ENCODE measurements at places on chromosomes 1 and 21.
A peak's percentile ranks its signal among the peaks of the same experiment; 100 is the strongest.

DNA sequence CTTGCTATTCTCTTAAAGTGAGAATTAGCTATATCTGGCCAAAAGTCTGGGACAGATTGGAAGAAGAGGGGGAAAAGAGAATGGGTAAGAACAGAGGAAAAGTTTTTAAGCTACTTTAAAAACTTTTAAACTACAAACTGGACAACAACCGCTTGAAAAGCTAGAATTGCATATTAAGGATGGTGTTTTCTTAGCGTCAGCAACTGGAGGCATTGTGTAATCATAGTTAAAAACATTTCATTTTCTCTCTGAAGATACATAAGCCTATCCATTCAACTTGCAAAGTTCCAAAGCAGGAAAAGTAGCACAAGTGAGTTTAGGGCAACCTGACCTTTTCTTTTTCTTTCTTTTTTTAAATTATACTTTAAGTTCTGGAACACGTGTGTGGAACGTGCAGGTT, 10.9 kb downstream of the PBX1 start:
- no peak for DNase-seq

DNA sequence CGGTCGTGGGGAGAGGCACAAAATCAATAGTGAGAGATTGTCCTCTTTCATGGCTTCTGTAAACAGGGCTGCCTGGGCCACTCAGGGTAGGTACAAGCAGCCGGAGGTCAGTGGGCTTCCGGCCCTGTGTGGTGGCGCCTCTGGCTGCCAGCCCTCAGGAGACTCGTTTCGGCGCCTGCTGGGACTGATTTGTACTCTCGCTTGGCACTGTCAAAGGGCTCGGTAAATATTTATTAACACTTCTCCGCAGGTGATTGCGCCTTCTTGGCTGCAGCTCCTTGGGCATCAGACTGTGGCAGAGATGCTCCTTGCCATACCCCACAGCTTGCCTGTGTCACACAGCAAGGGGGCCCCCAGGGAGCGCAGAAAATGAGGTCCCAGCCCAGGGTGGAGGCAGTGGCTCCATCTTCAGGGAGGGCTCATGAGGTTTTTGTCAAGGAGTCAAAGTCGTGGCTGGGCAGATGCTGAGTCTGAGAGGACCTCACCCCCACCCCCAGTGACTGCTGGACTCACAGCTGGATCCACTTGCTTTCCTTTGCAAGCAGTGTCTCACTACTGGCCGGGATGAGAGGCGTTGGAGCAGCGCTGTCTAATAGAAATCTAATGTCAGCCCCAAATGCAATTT, 262.5 kb downstream of the GRIK3 start:
- no peak for DNase-seq

DNA sequence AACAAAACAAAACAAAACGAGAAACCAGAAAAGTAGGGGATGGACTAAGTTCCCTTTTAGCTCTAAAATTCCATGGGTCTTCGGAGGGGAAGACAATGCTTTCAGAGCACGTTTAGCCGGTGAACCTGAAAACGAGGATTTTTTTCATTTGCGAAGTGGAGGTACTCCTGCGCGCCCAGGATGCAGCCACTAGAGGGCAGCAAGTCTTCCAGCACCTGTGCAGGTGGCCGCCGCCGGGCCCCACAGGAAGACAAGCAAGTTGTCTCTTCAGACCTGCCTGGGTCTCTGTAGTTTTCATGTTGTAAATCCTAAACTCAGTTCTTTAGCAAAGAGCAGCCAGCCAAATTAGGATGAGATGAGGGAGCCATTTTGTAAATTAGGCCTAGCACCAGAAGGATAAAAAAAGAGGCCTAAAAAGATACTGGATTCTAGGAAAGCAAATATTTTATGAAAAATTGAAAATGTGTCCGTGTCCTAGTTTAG, 17.7 kb upstream of the SNX27 start:
- peak; percentile 50 for DNase-seq

DNA sequence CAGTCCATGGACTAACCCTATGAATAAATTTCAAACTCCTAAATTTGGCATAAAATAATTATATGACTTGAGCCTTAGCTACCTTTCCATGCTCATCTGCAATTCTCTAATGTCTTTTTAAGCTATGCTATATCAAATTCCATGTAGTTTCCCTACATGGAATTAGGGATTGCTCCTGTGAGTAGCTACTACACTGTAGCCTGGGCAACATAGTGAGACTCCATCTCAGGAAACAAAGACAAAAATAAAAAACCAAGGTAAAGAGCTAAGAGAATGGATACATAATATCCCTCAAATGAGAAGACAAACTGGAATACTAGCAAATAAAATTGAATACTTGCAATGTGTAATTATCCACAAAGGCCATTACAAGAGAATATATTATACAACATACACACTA, 37.5 kb downstream of the ATP1B1 start:
- DNase-seq = no peak

GRCh38 chr1:11935057-11935412, 518 bp downstream of the PLOD1 start:
- DNase-seq = no peak

- DNase-seq = no peak
Observed at GRCh38 chr1:64884261-64885040, 81.9 kb downstream of the JAK1 start.

- DNase-seq = peak; percentile 52
Observed at GRCh38 chr1:214542275-214543199, 8.9 kb downstream of the PTPN14 start.

- DNase-seq = no peak
Observed at GRCh38 chr1:62879962-62880361, 96.0 kb downstream of the ATG4C start.

DNA sequence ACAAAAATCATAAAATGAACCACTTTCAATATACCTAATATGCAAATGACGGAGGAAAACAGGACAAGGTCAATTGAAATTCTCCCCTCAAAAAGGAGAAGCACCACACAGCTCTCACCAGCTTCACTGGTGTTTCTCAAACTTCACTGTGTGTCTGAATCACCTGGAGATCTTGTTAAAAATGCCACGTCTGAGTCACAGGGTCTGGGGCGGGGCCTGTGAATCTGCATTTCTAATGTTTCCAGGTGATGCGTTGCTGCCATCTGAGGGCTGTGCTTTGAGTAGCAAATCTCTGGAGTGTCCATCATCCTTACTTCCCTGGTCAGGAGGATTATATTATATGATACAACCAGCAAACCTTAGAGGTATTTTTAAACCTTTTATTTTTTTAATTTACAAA, 9.0 kb downstream of the CLDN19 start:
- DNase-seq = no peak

DNA sequence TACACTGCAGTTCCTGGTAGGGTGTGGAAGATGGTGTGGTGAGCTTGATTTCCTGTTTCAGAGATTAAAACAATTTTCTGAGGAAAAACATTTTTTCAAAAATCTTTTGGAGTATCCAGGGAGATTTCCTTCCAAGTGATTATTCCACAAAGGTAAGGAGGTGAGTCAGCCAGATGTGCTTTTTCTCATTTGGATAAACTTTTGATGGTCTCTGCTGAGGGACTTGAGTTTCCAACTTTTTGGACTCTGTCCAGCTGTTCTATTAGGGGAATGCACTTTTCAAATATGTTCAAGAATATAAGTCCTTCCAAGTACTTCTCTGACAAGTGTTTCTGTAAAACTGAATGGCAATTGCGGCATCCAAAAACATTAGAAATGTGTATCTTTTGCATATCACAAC, 628.8 kb upstream of the ADAMTS5 start:
- no peak for DNase-seq

GRCh38 chr1:85115933-85116332, 67.6 kb upstream of the MCOLN3 start:
- no peak for DNase-seq

DNA sequence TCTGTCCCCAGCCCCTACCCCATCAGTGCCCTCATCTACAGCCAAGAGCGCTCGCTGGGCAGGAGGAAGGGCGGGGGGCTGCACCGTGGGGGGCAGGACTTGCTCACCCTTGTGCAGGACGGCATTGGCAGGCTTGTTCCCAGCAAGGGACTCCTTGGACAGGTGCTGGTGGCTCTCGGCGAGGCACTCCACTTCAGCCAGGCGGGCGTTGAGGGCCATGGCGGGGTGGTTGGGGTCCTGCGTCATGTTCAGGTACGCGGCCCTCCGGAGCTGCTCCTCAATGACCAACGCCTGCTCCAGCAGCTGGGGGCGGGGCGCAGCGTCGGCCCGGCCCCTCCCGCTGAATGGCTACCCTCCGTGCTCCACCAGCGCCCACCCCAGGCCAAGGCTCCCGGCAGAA, 64.0 kb downstream of the KCNAB2 start:
- no peak for DNase-seq

Data from A673 (cell line).